ENCODE measurements at places on chromosomes 2 and 18.

GRCh38 chr2:181657379-181657778 is 474 bp upstream of the CERKL start:
- no peak for DNase-seq

GRCh38 chr18:34901299-34901698 is 139.9 kb upstream of the MAPRE2 start:
- DNase-seq, result no peak

GRCh38 chr2:222933458-222933857 is 72.6 kb downstream of the ACSL3 start:
- no peak for DNase-seq

- DNase-seq, result no peak
These were observed 184.0 kb downstream of the SCG2 start for GRCh38 chr2:223418131-223418530.

DNA sequence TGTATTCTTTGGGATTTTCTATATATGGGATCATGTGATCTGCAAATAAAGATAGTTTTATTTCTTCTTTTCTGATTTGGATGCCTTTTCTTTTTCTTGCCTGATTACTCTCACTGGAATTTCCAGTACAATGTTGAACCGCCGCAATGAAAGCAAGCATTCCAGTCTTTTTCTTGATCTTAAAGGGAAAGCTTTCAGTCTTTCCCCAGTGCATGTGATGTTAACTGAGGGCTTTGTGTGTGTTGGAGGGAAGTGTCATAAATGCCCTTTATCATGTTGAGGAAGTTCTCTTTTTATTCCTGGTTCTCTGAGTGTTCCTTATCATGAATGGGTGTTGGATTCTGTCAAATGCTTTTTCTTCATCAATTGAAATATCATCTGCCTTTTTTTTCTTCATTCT is 16.9 kb upstream of the CYBRD1 start:
- DNase-seq, result no peak

GRCh38 chr2:193907561-193907960 is 1712.8 kb upstream of the TMEFF2 start:
- peak; percentile 8 for DNase-seq

DNA sequence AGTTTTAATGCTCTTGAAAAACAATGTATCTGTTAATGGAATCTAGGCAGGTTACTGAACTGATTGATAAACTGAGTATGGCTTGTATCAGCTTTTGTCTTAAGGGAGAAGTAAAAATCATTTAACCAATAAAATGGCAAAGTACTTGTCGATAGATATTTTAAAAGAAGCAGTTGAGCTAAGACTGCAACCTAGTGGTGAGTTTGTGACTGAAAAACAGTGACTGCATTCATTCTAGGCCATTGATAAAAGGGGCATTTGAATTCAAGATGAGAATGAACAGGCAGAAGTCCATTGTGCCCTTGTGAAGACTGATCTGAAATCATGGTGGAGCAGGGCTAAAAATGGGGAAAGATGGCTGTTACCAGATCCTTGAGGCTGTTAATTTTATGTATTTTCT is 59.4 kb upstream of the MSTN start:
- DNase-seq, result no peak

- no peak for DNase-seq
These were observed 552.8 kb upstream of the KLHL29 start for GRCh38 chr2:22832196-22832595.

DNA sequence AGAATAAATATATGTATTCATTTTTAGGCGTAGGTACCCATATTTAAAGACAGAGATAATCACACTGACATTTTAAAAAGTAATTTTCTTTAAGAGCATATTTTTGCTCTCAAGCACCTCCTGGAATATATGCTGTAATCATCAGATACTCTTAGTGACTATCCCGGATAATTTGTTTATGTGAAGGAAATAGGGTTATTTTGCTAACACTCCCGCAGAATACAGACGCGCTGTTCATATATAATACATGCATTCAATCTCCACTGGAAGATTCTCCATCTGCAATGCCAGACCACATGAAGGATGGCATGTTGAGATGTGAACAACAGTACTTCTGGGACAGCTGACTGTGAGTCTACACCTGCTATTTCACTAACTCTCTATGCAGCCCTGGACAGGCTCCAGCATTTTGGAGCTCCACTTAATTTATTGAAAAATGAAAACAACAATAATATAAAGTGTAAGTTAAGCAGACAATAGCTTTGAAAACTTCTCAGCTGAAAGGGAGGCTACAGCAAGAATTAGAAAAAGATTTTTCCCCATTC is 430.6 kb downstream of the TMX3 start:
- no peak for DNase-seq

DNA sequence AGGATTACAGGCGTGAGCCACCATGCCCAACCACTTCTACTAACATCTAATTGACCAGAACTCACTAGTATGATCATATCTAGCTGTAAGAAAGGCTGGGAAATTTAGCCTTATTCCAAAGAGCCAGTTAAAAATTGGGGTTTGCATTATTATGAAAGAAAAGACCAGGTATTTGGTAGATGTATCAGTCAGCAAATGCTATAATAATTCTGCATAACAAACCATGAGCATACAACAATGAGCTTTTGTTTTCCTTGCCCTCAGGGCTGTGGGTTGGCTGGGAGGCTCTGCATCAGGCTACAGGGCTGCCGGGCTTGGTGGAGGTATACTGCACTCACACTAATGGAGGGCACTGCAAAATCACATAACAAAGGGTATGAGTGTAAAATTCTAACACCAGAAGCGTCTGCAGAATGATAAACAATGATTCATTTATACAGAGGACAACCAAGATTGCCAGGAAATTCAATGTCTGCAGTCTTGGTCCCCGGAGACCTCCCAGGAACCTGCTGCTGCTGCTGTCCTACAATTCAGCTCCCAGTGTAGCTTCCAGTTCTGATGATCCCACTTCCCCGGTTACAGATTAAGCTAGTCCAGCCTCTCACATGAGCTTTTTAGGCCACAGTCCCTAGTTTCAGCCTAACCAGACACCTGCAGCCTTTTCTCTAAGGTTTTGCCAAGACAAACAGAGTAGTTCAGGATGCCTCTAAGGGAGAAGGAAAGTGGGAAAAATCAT is 32.2 kb upstream of the ST3GAL5 start:
- no peak for DNase-seq

GRCh38 chr2:216394881-216395280 is 17.4 kb upstream of the SMARCAL1 start:
- peak; percentile 10 for DNase-seq

DNA sequence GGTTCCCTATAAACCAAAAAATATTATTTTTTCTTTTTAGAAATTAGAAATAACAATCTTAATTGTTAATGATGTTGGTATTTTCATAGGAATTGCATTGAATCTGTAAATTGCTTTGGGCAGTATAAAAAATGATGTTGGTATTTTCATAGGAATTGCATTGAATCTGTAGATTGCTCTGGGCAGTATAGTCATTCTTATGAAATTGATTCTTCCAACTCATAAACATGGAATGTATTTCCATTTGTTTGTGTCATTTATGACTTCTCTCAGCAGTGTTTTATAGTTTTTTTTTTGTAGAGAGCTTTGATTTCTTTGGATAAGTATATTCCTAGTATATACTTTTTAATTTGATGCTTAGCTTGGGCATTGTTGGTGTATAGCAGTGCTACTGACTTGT is 82.0 kb upstream of the NT5C1B start:
- DNase-seq, result no peak

GRCh38 chr18:2906704-2907549 is 60.1 kb downstream of the EMILIN2 start:
- DNase-seq, result peak; percentile 53

DNA sequence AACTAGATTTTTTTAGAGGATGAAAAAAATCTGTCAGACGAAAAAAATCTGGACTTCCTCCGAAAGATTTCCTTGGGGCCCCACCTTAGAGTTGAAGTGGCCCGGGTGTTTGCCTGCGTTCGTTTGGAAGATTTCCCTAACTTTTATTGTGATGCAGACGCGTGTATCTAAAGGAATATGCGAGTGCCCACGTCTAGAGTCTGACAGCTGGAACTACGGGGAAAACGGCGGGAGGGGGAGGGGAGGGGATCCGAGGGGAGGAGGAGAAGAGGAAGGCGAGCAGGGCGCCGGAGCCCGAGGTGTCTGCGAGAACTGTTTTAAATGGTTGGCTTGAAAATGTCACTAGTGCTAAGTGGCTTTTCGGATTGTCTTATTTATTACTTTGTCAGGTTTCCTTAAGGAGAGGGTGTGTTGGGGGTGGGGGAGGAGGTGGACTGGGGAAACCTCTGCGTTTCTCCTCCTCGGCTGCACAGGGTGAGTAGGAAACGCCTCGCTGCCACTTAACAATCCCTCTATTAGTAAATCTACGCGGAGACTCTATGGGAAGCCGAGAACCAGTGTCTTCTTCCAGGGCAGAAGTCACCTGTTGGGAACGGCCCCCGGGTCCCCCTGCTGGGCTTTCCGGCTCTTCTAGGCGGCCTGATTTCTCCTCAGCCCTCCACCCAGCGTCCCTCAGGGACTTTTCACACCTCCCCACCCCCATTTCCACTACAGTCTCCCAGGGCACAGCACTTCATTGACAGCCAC is 2.4 kb upstream of the SP9 start:
- DNase-seq, result no peak

GRCh38 chr2:236762628-236763027 is 193.0 kb downstream of the ACKR3 start:
- no peak for DNase-seq

- DNase-seq, result no peak
These were observed 136.7 kb downstream of the BCL2 start for GRCh38 chr18:63182861-63183260.
